ENCODE measurements at places on chromosomes 4 and X. TPM values are rescaled to one million over a fixed set of nuclear protein-coding genes. Genes with fewer than 3 reads are reported as not detected.

GYG2 gene
- total RNA-seq: 5.4 TPM

DNA sequence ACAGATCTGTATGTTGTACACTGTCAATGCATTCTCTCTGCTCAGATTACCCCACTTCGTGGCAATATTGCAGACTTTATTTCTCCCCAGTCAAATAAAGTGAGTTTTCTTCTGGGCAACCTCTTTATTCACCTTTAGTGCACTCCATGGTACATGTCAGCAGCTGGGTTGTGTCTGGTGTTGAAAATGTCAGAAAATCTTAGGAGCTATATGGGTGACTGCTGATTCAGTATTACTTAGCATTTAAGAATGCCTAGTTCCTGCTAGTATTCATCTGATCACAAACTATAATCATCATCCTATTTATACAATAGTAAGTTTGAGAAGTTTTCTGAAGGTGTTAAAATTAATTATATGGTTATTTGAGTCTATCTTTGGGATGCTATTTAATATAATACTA lies 112.5 kb downstream of the CFAP299 start:
- H3K4me3 ChIP-seq: no peak overlapping the region
- no peaks in the 10 kb centered on the region for H3K36me3 ChIP-seq
- no peaks in the 10 kb centered on the region for H3K4me1 ChIP-seq
- no peak for DNase-seq
- H3K27ac ChIP-seq: no peak overlapping the region

FAM53A gene
- 1.0 TPM for total RNA-seq

DNA sequence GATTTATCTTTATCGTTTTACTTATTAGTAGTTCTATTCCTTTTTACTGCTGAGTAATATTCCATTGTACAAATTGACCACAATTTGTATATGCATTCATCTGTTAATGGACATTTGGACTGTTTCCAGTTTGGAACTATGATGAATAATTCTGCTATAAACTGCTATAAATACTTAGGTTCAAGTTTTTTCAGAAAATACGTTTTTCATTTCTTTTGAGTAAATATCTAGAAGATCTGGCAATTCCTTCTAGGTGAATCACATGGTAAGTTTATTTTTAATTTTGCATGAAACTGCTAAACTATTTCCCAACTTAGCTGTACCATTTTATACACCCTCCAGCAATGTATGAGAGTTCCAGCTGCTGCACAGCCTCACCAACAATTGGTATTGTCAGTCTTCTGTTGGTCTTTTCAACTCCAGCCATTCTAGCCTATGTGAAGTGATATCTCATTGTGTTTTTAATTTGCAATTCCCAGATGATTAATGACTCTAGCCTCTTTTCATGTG lies 22.2 kb downstream of the LIN54 start:
- H3K27me3 ChIP-seq: no peaks in the 10 kb centered on the region
- H3K4me1 ChIP-seq: no peaks in the 10 kb centered on the region
- H3K36me3 ChIP-seq: no peaks in the 10 kb centered on the region

IL9R gene
- total RNA-seq: not detected

GPR119 gene
- total RNA-seq: 1.8 TPM

KDR gene
- 6.4 TPM for total RNA-seq

VCX3B gene
- not detected for total RNA-seq

GRCh38 chrX:35090801-35091200 lies 148.2 kb downstream of the FAM47B start:
- no peak overlapping the region for H3K4me3 ChIP-seq
- H3K4me1 ChIP-seq: no peaks in the 10 kb centered on the region
- H3K36me3 ChIP-seq: no peaks in the 10 kb centered on the region
- no peak overlapping the region for H3K27ac ChIP-seq
- no peaks in the 10 kb centered on the region for H3K27me3 ChIP-seq

- H3K4me3 ChIP-seq: no peak overlapping the region
- no peaks in the 10 kb centered on the region for H3K4me1 ChIP-seq
- no peaks in the 10 kb centered on the region for H3K36me3 ChIP-seq
- H3K27ac ChIP-seq: no peak overlapping the region
- no peaks in the 10 kb centered on the region for H3K27me3 ChIP-seq
Measured at GRCh38 chrX:153781428-153782047, 697 bp downstream of the SRPK3 start.

DNA sequence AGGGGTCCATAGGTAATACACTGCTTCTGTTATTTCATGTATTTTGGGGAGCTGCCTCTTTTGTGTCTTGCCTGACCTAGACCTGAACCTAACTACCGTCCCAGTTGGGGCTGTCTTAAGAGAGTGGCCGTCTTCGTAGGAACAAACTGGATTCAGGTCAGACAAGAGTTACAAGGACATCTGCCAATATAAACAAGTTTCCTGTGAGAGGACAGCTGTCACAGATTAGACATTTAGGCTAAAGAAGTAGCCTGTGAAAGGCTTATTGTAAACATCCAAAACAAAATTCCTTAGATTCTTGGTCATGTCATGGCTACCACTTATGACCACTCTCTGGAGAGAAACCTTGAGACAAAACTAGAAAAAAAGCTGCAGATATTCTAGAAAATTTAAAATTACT lies 797.6 kb upstream of the AADAT start:
- no peak overlapping the region for H3K27ac ChIP-seq
- DNase-seq: no peak
- H3K27me3 ChIP-seq: no peaks in the 10 kb centered on the region
- H3K4me3 ChIP-seq: no peak overlapping the region
- H3K4me1 ChIP-seq: no peaks in the 10 kb centered on the region
- no peaks in the 10 kb centered on the region for H3K36me3 ChIP-seq

GRCh38 chr4:128244379-128244778 lies 43.2 kb downstream of the PGRMC2 start:
- H3K36me3 ChIP-seq: no peaks in the 10 kb centered on the region
- DNase-seq: no peak
- no peak overlapping the region for H3K27ac ChIP-seq
- no peaks in the 10 kb centered on the region for H3K27me3 ChIP-seq
- H3K4me1 ChIP-seq: no peaks in the 10 kb centered on the region
- H3K4me3 ChIP-seq: no peak overlapping the region
